ENCODE measurements at places on chromosomes 7 and 10.
A peak's percentile ranks its signal among the peaks of the same experiment; 100 is the strongest.

DNA sequence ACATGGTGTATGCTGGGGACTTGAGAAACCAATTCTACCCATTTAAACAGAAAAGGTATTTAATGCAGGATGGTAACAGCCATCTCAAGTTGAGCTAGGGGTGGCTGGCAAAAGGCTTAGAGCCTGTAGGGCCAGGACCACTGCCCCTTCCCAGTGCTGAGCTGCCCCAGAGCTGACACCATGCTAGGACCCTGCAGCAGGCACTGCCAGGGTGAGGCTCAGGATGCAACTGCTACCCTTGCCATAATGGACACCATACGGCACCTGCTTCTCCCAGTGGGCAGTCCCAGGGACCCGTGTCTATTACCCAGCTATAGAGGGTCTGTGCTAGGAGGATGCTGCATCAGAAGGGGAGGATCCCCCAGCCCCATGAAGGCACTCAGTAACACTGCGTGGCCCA, 160.7 kb upstream of the ADCY1 start:
- H3K27me3 ChIP-seq = no peaks in the 10 kb centered on the region
- DNase-seq = no peak
- no peak overlapping the region for H3K27ac ChIP-seq
- H3K36me3 ChIP-seq = no peaks in the 10 kb centered on the region

GRCh38 chr7:149791-150636, 42.4 kb upstream of the FAM20C start:
- peak overlapping the region; percentile 96 for H3K27ac ChIP-seq
- no peak for DNase-seq
- H3K27me3 ChIP-seq = no peaks in the 10 kb centered on the region
- H3K4me3 ChIP-seq = peak overlapping the region; percentile 79
- H3K36me3 ChIP-seq = no peaks in the 10 kb centered on the region
- peaks cover 6% of the 10 kb centered on the region for H3K4me1 ChIP-seq

DNA sequence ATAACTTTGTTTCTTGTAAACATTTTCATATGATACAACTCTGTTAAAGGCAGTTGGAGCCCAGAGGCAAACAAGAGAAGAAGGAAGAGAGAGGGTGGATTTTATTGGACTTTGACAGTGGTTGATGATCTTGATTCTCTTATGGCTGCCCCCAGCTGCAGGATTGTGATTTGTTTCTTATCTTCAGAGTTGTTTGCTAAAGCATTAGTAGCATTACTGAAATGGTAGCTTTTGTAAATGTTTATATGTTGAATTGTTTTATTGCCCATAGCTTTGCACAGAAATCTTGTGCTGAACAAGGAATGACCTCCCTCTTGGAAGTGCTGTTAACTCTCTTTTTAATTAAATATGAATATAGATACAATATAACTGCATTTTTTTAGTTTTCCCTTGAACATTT, 309.4 kb downstream of the AUTS2 start:
- no peaks in the 10 kb centered on the region for H3K4me1 ChIP-seq
- H3K36me3 ChIP-seq = no peaks in the 10 kb centered on the region
- no peak for DNase-seq
- H3K27ac ChIP-seq = no peak overlapping the region
- no peaks in the 10 kb centered on the region for H3K27me3 ChIP-seq

DNA sequence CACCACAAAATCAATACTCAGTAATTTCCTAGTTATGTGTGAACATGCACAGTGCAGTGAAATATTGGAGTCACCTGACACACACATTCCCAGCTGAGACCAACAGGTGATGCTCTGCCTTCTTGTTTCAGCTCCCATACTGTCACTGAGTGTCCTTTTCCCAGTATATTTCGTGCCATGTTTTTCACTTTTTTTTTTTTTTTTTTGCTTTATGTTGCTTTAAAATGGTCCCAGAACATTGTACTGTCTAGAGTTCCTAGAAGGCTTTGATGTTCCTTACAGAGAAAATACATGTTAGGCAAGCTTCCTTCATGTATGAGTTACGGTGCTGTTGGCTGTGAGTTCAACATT, 45.6 kb downstream of the ELAPOR2 start:
- no peak for DNase-seq
- no peak overlapping the region for H3K27ac ChIP-seq
- H3K4me3 ChIP-seq = no peak overlapping the region

DNA sequence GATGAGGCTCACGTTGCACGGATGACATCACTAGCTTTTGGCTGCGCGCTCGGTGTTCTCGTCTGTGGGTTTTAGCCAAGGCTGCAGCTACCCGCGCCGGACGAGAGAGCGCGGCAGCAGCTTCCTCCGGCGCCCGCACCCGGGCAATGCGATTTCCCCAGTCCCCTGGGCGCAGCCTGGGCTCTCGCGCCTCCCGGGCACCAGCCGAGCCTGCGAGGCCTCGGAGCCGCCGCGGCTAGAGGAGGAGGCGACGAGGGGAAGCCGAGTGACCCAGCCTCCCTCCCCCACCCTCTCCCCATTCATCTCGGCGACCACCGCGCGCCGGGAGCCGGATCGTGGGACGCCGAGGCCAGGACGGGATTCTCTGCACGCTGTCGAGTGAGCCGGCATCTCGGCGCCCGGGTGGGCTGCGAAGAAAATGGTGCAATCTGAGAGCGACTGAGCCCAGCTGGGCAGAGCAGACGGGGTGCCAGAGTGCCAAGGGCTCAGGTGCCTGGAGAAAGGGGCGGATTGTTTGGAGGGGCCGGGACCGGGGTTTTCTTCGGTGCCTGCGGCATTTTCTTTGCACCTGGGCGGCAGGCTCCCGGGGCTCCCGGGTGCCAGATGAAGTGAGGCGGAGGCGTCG, 1.2 kb upstream of the TMEM178B start:
- no peak for DNase-seq
- peak overlapping the region; percentile 67 for H3K4me3 ChIP-seq
- peaks cover 5% of the 10 kb centered on the region for H3K27me3 ChIP-seq
- H3K4me1 ChIP-seq = peaks cover 9% of the 10 kb centered on the region
- H3K27ac ChIP-seq = no peak overlapping the region

DNA sequence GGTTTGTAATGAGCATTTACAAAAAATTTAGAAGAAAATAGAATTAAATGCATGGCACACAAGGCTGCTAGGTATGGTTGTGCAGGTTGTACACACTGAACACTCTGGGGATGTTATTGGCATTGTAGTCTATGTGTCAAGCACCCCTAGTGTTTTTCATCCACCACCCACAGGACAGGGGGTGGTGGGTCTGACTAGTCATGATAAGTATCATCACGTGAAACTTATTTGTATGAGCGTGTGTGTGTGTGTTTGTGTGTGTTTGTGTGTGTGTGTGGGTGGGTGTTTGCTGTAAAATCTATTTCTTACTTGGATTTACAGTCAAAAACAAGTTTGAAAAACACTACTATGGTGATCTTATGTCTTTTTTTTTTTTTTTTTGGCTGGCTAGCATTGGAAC, 66.5 kb downstream of the MAP3K8 start:
- DNase-seq = no peak
- no peaks in the 10 kb centered on the region for H3K36me3 ChIP-seq
- H3K4me3 ChIP-seq = no peak overlapping the region
- H3K27ac ChIP-seq = no peak overlapping the region
- peaks cover 12% of the 10 kb centered on the region for H3K4me1 ChIP-seq

DNA sequence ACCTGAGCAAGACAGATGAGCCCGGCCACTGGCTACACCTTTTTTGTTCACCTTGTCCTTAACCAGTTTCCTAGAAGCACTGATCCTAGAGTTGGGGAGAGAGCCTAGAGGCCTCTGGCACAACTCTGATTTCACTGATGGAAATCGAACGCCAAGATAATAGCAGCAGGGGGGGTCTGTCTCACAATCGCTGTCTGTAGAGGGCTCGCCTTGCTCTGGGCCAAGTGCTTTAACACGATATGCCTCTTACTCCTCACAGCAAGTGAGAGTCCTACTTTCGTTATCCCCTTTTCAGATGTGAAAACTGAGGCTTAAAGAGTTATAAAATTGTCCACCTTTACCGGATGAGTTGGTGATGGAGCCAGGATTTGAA, 472 bp downstream of the RASSF4 start:
- H3K36me3 ChIP-seq = no peaks in the 10 kb centered on the region
- no peaks in the 10 kb centered on the region for H3K27me3 ChIP-seq
- H3K4me1 ChIP-seq = peaks cover 28% of the 10 kb centered on the region
- peak overlapping the region; percentile 79 for H3K4me3 ChIP-seq

DNA sequence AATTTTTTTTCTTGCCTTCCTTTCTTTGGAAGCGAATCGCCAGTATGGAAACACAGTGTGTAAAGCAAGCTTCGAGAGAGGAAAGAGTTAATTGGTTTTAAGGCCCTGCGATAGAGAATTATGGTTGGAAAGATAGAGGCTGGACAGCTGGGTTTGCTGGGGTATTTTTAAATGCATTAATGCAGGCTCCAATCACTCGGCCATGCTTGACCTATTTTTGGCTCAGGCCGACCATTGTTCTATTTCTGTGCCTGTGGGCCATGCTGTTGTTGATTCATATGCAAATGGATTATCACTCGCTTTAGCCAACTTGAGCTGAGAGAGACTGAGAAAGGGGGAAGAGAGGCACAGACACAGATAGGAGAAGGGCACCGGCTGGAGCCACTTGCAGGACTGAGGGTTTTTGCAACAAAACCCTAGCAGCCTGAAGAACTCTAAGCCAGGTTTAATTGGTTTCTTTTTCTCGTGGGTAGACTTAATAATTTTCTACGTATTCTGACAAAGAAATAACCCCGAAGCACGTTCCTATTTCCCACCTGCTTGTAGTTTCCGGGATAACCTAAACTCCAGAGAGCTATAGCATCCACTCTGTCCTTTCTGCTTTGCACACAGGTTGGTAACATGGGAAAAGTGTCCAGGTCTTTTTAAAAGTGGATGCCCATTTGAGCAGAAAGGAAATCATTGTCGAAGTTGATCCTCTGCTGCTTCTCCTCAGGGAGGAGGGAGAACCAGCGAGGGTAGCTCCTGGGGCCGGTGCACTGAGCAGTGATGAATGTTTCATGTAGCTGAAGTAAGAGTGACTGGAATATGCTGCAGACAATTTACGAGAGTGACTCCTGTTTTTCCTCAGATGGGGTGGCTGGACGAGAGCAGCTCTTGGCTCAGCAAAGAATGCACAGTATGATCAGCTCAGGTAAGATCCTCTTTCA, at the start of gene HDAC9:
HDAC9 (plus strand) TSS at position 338 of the 929 bp plus-strand sequence; CDS start at position 892, 554 bp downstream.
- H3K27ac ChIP-seq = peak within 1 kb of the TSS; percentile 83
- H3K36me3 ChIP-seq = no peaks in the 10 kb centered on the region
- H3K4me3 ChIP-seq = peak within 1 kb of the TSS; percentile 73
- no peak for DNase-seq

All from thoracic aorta (tissue), 2 donors.